ENCODE measurements at places on chromosomes 4 and X.

DNA sequence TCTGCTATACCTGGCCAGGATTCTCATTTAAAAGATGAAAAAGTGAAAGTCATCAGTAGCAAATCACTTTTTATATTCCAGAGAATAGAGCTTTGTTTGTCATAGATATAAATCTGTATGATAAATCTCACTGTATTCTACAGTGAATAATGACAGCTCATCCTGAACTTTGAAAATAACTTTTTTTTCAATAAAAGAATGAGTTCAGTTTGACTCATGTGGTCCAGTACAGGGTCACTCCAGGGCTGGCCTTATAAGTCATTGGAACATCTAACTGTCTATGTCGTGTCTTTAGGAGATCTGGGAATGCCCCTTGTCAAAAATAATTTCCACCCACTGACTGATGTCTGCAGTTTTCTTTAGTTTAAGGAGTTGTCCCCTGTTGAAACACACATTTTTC is 18.5 kb upstream of the CXCL8 start:
- DNase-seq: no peak

GRCh38 chr4:52244848-52245247 is 193.7 kb downstream of the SPATA18 start:
- no peak for DNase-seq

GRCh38 chr4:83230928-83231327 is 53.7 kb downstream of the COQ2 start:
- DNase-seq: no peak

GRCh38 chr4:132026166-132026565 is 1122.9 kb upstream of the PCDH10 start:
- DNase-seq: no peak

DNA sequence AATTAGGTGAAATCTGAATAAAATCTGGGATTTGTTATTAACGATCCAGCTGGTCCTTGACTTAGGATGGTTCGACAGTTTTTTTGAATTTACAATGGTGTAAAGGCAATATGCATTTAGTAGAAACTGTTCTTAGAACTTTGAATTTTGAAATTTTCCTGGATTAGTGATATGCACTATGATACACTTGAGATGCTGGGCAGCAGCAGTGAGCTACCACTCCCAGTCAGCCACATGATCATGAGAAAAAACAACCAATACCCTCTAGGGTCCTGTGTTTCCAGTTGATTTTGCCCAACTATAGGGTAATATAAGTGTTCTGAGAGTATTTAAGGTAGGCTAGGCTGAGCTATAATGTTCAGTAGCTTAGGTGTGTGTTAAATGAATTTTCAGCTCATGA is 303.7 kb downstream of the GPAT3 start:
- DNase-seq: no peak

DNA sequence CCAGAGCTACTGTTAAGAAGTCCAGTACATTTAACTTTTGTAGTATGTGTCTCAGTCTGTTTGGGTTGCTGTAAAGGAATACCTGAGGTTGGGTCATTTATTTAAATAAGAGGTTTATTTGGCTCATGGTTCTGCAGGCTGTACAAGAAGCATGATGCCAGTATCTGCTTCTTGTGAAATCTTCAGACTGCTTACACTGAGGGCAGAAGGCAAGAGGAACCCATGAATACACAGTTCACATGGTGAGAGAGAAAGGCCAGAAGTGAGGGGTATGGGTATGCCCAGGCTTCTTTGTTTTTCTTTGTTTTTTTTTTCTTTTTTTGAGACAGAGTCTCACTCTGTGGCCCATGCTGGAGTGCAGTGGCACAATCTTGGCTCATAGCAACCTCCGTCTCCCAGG is 6.0 kb upstream of the CISD2 start:
- DNase-seq: no peak

- DNase-seq: no peak
Measured at GRCh38 chr4:148676344-148676743, 234.1 kb upstream of the NR3C2 start.

- no peak for DNase-seq
Measured at GRCh38 chr4:145293658-145294057, 113.3 kb upstream of the OTUD4 start.

All from omental fat pad (tissue), 4 donors.